ENCODE measurements at places on chromosomes 6 and 20. TPM values are rescaled to one million over a fixed set of nuclear protein-coding genes. Genes with fewer than 3 reads are reported as not detected.

C20orf204 gene
- total RNA-seq = 0.88 TPM

GRCh38 chr20:36340593-36340990, 34.5 kb downstream of the DLGAP4 start:
- H3K27ac ChIP-seq = no peak overlapping the region
- DNase-seq = no peak
- H3K27me3 ChIP-seq = no peaks in the 10 kb centered on the region
- H3K36me3 ChIP-seq = no peaks in the 10 kb centered on the region
- no peak overlapping the region for H3K4me3 ChIP-seq

DNA sequence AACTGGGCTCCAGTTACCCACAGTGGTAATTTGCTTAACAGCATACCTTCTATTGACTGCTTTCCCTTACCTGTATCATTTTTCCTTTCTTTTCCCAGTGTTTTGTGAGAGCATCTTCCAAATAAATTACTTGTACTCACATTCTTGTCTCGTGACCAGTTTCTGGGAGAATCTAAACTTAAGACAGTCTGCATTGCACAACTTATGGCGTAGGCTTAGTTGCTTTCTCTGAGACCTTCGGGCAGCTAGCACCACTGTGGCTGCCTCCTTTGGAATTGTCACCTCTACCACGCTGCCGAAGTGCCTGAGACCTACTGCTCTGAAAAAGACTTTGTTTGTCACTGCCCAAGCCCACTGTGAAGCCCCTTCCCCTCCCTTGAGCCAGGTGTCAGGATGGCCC, 188.1 kb upstream of the BMP2 start:
- H3K4me3 ChIP-seq = no peak overlapping the region
- no peak overlapping the region for H3K27ac ChIP-seq
- H3K4me1 ChIP-seq = peaks cover 31% of the 10 kb centered on the region

- H3K27ac ChIP-seq = no peak overlapping the region
- H3K36me3 ChIP-seq = no peaks in the 10 kb centered on the region
- no peaks in the 10 kb centered on the region for H3K27me3 ChIP-seq
- no peak overlapping the region for H3K4me3 ChIP-seq
Observed at GRCh38 chr6:157640746-157641451, 182.1 kb upstream of the SNX9 start.

DNA sequence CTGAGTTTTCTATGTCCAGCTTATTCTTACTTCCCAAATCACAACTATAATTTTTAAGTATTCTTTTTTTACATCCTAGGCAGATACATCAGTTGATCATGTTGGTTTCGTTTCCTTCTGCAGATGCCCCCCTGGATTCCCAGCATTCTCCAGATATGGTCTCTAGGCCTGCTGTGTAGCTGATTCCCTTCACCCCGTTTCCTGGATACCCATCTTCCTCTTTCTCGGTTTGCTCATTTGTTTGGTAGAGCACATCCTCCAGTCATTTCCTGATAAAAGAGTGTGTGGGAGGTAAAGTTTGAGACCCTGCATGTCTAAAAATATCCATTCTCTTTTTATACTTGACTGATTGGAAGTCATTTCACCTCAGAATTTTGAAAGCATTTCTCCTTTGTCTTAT, 66.4 kb downstream of the ANKS1A start:
- H3K4me3 ChIP-seq = no peak overlapping the region
- no peaks in the 10 kb centered on the region for H3K27me3 ChIP-seq
- DNase-seq = peak; percentile 13

DNA sequence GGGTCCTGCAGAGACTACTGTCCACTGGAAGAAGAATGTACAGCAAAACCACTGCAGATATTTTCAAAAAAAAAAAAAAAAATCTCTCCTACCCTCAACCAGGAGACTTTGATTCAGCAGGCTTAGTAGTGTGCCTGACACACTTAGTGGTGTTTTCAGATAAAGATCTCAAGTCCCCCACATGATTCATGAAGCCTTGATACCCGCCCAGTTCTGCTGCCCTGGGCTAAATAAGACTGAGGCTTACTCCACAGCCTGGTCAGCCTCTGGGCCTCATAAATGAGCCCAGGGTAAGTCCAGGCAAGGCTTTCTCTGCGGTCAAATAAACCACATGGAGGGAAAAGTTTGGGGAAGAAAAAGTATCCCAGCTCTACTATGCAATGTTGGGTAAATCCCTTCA, 222.1 kb upstream of the ARID1B start:
- DNase-seq = no peak
- no peaks in the 10 kb centered on the region for H3K4me1 ChIP-seq
- H3K36me3 ChIP-seq = no peaks in the 10 kb centered on the region
- H3K27me3 ChIP-seq = no peaks in the 10 kb centered on the region

DNA sequence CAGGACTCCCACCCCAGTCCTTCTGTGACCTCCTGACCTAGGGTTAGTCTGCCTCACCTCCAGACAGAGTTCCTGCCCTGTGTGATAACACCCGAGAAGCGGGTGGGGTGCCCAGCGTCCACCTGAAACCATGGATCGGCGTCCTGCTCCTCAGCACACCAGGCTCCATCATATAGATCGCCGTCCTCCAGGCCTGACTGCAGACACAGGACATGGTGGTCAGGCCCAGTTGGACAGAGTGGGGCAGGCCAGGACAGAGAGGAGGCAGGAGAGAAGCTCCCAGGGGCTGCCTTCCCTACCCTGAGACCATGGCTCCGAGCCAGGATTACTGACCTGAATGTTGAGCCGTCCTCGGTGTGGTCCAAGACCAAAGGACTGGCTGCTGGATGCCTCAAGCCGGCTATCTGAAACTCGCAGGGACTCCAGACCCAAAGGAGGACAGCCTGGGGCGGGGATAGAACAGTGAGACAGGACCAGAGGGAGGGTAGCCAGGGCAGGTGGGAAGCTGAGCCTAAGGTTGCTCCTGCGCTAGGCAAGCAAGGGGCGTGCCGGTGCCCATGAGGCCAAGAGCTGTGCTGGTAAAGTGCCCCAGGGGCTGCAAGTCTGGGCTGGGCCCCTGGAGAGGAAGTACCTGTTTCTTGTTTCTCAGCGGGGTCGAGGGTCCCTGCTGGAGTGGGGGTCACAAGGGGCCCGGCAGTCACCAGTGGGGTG, 2.2 kb downstream of the CPXM1 start:
- H3K4me3 ChIP-seq = no peak overlapping the region
- H3K4me1 ChIP-seq = peaks cover 3% of the 10 kb centered on the region
- H3K27me3 ChIP-seq = peaks cover 27% of the 10 kb centered on the region
- H3K27ac ChIP-seq = no peak overlapping the region
- peaks cover 6% of the 10 kb centered on the region for H3K36me3 ChIP-seq
- DNase-seq = no peak

DNA sequence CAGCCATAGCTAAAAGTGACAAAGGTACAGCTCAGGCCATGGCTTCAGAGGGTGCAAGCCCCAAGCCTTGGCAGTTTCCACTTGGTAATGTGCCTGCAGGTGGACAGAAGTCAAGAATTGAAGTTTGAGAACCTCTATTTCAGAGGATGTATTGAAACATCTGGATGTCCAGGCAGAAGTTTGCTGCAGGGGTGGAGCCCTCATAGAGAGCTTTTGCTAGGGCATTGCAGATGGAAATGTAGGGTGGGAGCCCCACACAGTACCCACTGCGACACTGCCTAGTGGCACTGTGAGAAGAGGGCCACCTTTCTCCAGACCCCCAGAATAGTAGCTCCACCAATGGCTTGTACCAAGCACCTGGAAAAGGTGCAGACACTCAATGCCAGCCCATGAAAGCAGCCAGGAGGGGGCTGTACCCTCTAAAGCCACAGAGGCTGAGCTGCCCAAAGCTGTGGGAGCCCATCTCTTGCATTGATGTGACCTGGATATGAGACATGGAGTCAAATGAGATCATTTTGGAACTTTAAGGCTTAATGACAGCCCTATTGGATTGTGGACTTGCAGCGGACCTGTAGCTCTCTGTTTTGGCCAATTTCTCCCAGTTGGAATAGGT, 1299.4 kb upstream of the MAP3K7 start:
- no peaks in the 10 kb centered on the region for H3K27me3 ChIP-seq
- H3K4me1 ChIP-seq = no peaks in the 10 kb centered on the region
- no peaks in the 10 kb centered on the region for H3K36me3 ChIP-seq
- DNase-seq = no peak
- no peak overlapping the region for H3K4me3 ChIP-seq

All from cardiac muscle cell (in vitro differentiated cells and primary cell).